ENCODE measurements at places on chromosomes 1 and 21.

GRCh38 chr1:43423672-43424550 lies 29.8 kb downstream of the HYI start:
- peak; percentile 16 for DNase-seq

GRCh38 chr1:170491291-170491690 lies 40.7 kb upstream of the GORAB start:
- no peak for DNase-seq

GRCh38 chr1:31769720-31770390 lies 5.7 kb upstream of the ADGRB2 start:
- no peak for DNase-seq

- DNase-seq, result no peak
These were observed 129.8 kb downstream of the TBX19 start for GRCh38 chr1:168410464-168410863.

DNA sequence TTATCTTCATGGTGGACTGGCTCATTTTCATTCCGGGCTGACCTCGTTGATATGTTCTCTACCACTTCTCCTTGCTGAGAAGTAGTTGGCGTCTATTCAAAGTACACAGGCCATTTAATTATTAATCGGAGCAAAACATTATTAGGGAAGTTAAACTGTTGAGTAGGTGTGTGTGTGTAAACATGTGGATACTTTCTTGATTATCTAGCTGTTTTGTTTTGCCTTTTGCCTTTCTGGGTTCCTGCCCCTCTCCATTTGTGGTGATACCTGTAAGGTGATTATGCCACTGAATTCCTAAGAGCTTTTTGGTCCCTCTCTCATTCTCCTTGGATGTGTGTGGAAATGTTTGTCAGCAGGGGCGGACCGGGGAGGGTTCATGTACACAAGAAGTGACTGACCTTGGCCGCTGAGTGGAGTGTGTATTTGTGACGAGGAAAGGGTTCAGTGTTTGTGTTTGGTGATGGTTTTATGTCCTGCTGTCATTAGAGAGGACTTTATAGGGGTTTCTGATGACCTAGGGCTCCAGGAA lies 56.6 kb upstream of the PPP2R5A start:
- DNase-seq, result no peak

GRCh38 chr1:162498496-162498810 lies 835 bp downstream of the UHMK1 start:
- DNase-seq, result no peak

DNA sequence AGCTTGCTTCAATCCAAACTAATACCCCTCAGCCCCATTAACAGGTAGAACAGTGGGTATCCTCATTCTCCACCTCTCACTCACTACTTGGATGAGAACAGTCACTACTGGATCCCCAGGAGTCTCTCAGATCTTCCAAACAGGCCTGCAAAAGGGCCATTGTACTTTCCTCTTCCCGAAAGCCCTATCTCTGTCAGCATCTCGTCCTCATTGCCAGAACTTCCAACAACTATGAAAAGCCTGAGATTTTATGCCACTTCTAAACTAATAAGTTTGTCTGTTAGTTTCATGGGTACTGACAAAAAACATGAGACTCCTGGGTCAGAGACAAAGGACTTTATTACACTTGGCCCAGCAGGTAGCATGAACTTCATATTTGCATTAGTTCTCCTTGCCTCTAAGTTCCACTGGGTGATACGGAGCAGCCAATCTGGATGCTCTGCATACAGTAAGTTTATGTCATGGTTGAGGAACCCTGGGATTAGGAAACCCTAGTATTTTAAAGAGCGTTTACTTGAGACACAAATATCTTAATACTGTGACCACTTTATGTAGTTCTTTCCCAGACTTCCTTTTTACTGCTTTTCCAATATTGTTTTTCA lies 38.1 kb downstream of the VANGL2 start:
- no peak for DNase-seq

DNA sequence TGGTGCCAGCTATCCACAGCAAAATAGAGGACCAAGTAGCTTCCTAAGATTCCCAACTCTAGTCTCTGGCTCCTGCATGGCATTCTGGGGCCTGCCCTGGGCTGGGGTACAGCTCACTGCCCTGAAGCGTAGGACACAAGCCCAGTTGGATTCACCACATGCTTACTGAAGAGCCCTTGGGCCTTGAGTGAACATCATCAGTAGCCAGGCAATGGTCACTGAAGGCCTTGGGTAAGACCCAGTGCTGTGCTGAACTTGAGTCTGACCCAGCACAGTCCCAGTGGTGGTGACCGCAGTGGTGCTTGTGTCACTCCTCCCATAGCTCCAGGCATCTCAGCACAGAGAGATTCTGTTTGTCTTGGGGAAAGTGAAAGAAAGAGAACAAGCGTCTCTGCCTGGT lies 7.7 kb upstream of the LCE3A start:
- DNase-seq, result no peak

- no peak for DNase-seq
These were observed 53.1 kb upstream of the CD55 start for GRCh38 chr1:207268337-207268736.

- no peak for DNase-seq
These were observed 981.7 kb upstream of the B3GALT2 start for GRCh38 chr1:194167956-194168640.

DNA sequence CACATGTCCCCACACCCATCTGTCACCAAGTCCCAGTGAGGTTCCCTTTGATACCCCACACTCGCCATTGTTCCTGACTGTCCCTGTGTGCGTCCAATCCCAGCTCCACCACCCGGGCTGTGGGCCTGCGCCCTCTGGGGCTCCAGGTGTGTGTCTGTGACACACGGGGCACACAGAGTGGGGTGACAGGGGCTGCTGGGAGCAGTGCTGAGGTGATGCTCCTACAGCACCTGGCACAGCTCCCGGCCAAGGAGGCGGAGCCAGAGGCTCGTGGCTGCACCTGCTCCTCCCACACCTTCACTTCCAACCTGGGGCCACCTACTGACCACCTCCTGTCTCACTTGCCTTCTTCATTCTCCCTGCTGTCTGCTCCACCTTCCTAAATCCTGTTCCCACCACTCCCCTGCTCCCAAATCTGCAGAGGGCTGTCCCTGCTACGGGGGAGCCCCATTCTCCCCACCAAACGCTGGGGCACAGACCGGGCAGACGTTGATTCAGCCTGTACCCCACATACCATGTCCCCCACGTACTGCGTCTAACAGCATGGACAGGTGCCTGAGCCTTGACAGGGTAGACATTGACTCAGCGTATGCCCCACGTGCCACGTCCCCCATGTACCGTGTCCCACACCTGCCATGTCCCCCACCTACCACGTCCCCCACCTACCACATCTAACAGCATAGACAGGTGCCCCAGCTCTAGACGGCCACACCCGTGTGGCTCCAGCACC lies 16.4 kb downstream of the WDR4 start:
- no peak for DNase-seq

DNA sequence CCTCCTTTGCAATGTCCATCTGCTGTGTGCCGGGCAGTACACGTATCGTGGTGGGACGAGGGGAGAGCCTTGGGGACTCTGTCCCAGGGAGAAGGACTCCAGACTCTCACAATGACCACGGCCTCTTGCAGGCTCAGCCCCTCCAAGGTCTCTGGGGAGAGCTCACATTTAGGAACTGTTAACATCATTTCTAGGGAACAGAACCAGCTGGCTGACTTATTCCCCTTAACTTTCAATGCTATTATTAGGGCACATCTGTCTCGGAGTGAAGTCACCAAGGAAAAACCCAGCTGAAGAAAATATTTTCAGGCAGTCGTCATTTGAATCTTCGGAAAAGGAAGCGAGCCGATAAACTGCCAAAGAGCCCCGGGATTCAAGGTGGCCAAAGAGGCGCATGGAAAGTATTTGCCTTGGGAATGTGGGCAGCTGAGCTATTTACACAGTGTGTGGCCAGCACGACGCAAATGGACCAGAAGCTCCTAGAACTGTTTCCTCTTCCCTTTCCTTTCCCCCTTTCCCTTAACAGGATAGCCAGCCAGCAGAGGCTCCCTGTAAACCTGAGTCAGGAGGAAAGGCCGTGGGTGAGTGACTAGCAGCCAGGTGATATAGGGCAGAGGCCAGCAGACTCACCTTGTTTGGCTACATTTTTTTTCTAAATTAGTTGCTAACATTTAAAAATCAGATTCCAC lies 74.5 kb downstream of the ITPKB start:
- no peak for DNase-seq

GRCh38 chr21:39097335-39097861 lies 85.9 kb downstream of the PSMG1 start:
- no peak for DNase-seq

GRCh38 chr1:63713627-63714481 lies 60.0 kb upstream of the ROR1 start:
- no peak for DNase-seq

GRCh38 chr1:99855914-99856450 lies 5.8 kb downstream of the AGL start:
- DNase-seq, result no peak

GRCh38 chr1:55869065-55869464 lies 653.9 kb upstream of the USP24 start:
- DNase-seq, result no peak

DNA sequence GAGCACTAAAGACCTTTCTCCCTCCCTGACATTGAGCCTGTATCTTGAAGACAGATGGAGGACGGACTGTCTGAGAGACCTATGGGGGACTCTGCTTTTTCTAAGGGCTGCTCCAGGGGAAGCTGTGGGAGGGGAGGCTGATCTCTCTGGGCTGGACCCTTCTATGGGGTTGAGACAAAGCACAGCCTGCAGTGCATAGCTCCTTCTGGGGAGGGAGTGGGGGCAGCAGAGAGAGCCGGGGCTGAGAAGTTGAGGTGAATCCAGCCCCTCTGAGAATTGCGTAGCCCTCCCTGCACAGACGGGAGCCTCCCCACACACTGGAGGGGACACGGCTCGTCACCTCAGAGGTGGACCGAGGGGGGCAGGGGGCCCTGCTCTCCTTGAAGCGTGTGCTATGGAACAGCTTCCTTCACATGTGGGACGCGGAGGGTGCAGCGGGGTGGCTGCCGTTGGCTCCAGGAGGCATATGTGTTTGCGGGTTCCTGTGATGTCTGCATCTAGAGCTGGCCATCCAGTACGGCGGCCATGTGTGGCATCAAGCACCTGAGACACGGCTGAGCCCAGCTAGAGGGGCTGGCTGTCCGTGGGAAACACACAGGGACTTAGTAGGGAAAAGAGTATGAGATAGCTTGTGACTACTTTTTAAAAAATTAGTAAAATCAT lies 299.1 kb downstream of the CAMTA1 start:
- no peak for DNase-seq

- DNase-seq, result no peak
These were observed 183.3 kb downstream of the PTGER3 start for GRCh38 chr1:70864302-70864701.

DNA sequence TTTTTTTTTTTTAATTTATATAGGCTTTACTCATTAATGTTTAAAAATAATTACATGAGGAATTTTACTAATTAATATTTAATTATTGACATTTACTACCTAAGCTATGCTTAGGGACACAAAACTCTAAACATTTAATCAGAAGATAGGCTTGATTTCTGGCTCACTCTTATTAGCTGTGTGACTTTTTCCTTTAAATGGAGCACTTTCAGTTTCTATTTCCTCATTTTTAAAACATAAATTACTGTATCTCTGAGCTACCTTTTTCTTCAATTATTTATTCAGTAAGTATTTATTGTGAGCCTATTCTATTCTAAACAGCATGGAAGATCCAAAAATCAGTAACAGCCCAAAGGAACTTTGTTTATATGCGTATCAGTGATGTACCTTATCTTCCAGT lies 40.5 kb downstream of the MAP3K7CL start:
- no peak for DNase-seq

- no peak for DNase-seq
These were observed 5.2 kb upstream of the RGS13 start for GRCh38 chr1:192630521-192631287.

- DNase-seq, result no peak
These were observed 229.9 kb downstream of the TTLL7 start for GRCh38 chr1:83769072-83769471.

DNA sequence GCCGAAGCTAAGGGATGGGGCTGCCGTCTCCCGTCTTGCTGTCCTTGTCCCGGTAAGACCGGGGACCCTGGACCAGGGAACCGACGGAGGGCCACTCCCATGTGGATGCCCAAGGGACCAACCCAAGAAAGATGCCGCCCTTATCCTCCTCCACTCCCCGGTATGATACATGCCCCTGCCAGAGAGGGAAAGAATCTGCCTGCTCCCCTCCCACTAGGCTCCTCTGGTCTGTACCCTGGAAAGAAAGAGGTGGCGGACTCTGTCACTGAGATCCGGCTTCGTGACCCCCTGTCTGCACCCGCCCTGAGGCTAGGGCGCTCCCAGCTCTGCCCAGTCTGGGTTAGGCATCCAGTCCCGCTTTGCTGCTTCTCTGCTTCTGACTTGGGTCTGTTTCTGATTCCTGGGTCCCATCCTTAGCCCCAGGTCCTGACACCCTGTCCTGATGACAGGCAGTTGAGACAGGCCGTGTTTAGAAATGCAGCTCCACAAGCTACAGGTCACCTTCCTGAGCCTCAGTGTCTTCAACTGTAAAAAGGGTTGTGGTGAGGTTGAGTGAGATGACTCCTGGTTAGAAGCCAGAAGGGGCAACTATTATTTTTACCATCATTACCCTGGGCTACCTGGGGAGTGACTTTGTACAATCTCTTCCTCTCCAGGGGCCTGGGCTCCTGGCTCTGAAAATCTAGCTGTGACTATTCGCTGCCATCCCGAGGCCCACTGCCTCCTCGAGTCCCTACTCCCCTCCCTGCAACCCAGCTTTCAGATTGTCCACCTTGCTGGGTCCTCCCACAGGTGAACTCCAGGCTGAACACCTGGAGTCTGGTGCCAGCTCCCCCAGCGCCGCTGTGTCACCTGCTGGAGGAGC lies 3.7 kb downstream of the MATN1 start:
- DNase-seq, result no peak

- DNase-seq, result no peak
These were observed 29.4 kb upstream of the MX1 start for GRCh38 chr21:41396558-41397075.

- DNase-seq, result no peak
These were observed 32.3 kb upstream of the ETS2 start for GRCh38 chr21:38773099-38774061.

GRCh38 chr1:28518745-28519341 lies 13.0 kb downstream of the RCC1 start:
- no peak for DNase-seq

DNA sequence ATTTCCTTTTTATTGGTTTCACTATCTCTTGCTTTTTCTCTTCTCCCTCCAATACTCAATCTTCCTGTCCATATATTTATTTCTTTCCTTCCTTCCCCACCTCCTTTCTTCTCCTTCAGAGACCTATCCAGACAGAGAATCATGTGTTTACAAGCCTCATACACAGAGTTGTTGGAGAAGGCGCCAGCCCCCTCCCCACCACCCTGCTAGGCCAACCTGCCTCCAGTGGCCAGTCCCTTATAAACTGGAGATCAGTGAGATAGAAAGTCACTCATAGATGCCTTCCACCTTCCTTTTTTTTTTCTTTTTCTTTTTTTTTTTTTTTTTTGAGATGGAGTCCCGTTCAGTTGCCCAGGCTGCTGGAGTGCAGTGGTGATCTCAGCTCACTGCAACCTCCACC lies 53.3 kb downstream of the CD247 start:
- DNase-seq, result no peak

- DNase-seq, result no peak
These were observed 673.6 kb downstream of the MATN1 start for GRCh38 chr1:30049748-30050296.

- DNase-seq, result no peak
These were observed 17.3 kb upstream of the SELENON start for GRCh38 chr1:25782608-25783201.
